Stimulated activated naive CD8-positive, alpha-beta T cell treated with anti-CD3 and anti-CD28 coated beads, Interleukin-15, amount 100 ng/mL, for 72 hours (primary cell): ENCODE measurements at places on chromosomes 3 and 15.

GRCh38 chr3:94875149-94875548 is 812.3 kb downstream of the NSUN3 start:
- no peak for DNase-seq

GRCh38 chr3:79233431-79234060 is 534.3 kb downstream of the ROBO1 start:
- DNase-seq = no peak

DNA sequence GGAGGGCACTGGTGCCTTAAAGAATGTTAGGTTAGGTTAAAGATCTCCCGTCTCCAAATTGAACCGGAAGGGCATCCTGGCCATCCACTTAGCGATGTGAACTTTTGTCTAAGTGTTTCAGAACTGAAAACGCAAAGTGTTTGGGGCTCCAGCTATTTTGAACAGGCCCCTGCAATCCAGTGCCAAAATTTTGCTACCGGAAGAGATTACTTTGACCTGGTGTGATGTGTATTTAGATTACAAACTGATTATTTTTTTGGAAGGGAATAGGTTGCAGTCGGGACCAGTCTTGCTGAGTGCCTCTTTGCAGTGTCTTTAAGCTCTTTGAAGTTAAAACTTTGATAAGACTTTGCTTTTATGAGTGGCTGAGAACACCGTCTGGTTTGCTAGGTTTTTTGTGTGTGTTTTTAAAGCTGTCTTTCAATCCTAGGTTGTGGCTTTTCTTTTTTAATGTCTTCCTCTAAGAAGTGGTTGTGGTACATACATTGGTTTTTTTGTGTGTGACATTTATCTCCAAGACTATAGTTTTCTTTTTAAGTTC is 179.6 kb downstream of the OR4M2 start:
- DNase-seq = no peak

DNA sequence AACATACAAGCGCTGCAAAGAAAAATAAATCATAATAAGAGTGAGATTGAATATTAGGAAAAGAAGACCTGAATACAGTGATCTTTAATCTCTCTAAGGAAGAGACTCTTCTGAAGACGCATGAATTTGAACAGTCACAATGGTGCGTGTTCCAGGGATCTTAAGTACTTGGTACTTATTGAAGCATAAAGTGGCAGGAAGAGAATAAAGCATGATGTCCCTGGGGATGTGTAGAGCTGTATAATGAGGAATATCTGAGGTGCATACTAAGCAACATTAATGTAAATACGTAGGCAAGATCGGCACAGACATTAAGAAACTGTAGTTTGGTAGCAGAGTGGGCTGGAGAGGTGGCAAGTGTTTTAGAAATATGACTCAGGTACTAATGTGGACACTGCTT is 246.2 kb upstream of the MCTP2 start:
- no peak for DNase-seq

GRCh38 chr3:99167071-99167470 is 265.6 kb upstream of the DCBLD2 start:
- no peak for DNase-seq

GRCh38 chr15:92906563-92907081 is 6.5 kb downstream of the CHD2 start:
- peak; percentile 58 for DNase-seq

GRCh38 chr3:134373271-134374104 is 759 bp downstream of the AMOTL2 start:
- DNase-seq = no peak

DNA sequence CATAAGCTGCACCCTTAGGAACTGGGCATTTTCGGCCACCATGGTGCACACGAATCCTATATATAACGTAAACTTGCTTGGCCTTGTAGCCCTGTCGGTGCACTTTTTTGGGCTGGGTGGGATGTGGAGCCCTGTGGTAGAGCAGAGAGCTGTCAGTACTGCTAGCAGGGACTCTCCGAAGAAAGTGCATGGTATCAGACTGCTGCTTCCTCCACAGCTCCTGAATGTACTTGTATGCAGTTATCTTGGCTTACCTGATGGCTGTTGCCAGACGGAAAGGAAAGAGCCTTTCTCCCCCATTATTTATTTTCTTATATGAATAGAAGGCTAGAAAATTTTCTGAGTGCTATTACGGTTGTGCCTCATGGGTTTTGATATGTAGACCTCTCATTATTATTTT is 8.4 kb downstream of the GALK2 start:
- DNase-seq = no peak

DNA sequence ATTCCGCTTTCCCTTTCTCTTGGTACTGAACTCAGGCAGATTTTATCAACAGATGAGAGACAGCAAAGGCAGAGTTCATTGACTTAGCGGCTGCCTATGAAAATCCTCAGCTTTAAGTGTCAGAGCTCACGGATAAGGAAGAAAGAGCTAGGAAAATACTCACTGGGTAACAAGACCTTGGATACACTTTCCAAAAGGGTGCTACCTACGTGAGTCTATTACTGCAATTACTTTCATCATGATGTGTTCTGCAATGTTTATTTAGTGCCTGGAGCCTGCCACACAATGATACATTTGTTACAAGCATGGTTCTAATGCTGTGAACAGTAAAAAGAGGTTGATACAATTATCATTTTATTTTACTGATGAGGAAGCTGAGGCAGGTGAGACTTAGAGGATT is 177.5 kb downstream of the GRM7 start:
- no peak for DNase-seq

DNA sequence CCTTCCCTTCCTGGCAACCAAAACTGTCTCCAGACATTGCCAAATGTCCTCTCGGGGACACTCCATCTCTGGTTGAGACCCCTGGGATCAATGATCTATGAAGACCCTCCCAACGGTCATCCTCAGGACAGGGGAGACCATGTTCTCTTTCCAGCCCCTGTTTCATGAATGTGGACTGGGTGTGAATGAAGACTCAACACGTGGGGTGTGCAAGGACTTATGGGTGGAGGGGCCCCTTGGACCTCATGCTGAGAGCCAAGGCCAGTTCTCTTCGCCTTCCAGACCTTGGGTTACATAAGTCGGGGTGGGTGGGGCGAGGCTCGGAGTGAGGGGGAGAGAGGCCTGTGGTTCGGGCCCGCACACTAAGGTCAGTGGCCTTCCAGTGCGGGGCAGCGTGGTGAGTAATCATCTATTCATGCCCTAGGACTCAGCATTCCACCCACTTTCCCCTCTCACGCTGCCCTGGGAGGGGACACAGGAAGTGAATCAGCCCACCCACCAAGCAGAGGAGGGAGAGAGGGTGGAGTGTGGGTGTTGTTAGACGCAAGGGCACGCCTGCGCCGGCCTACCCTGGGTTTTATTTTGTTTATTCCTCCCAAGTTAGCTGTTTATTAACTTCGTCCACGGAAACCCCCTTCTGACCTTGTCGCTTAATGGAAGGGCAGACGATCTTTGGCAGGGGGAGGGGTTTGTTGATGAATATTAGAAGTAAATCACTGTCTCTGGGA is 6.7 kb downstream of the PAQR5 start:
- no peak for DNase-seq

- no peak for DNase-seq
These were observed 56.8 kb downstream of the WNT7A start for GRCh38 chr3:13822871-13823585.

- DNase-seq = no peak
These were observed 37.5 kb upstream of the CHST2 start for GRCh38 chr3:143081844-143082778.

DNA sequence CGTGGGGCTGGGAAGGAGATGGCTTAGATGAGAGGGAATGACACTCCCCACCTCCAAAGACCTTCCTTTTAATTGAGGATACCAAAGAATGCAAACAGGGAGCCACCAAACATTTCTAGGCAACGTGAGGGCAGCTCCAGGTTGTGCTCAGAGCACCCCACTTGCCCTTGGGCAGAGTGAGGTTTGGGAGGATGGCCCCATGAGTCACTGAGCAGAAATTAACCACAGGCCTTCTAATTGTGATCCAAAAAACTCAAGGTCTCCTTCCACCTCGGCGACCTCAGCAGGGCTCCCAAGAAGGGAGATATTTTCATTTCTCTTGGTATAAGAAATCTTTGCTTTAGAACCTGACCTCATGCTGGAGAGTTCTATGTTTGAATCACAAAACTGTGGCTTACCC is 305.0 kb upstream of the TPM1 start:
- DNase-seq = no peak

DNA sequence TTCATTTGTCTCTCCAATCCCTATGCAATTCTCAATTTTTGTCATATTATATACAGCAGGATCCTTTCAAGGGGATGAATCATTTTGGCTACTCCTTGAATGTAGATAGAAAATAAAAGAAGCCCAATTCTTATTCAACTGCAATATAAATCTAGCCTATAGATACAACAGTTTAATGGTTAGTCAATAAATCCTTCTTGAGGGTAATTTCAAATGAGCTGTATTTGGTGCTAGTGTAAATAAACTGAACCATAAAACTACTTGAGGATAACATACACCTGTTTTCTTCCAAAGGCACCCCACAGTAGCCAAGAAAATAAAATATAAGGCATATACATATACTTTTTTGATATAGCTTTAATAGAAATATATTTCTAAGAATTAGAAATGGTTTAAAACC is 830.3 kb downstream of the ROBO1 start:
- no peak for DNase-seq

DNA sequence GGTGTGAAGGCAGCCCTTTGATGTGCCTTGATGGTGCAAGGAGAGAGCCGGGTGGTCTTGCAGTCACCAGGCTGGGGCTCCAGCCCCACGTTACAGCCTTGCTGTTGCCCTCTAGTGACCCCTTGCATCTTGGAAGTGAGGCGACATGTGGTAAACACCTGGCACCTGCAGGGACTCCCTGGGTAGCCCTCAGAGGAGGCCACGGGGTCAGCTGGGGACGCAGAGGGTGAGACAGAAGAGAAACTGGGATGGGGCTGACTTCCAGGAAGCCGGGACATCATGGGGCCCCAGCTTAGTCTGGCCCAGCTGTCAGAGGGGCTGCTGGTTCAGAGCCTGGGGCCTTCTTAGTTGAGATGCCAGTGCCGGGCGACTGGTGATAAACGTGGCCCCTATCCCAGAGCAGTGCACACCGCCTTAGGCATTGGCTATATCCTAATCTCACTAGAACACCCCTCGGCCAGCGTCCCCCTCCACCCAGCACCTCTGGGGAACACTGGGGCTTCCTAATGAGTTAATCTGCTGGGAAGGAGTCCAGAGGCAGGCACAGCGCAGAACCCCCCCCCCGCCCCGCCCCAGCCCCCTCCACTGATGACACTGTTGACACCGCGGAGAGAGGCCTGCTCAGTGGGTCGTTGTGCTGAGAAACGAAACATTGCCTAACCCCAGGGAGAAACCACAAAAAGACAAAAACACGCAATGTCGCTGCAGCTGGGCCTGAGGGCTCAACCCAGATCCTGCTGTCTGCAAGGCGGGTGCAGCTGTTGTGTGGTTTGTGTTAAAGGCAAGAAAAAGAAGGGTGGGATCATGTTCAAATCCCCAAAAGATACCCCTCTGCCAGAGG is 60.5 kb upstream of the KLF13 start:
- peak; percentile 64 for DNase-seq

DNA sequence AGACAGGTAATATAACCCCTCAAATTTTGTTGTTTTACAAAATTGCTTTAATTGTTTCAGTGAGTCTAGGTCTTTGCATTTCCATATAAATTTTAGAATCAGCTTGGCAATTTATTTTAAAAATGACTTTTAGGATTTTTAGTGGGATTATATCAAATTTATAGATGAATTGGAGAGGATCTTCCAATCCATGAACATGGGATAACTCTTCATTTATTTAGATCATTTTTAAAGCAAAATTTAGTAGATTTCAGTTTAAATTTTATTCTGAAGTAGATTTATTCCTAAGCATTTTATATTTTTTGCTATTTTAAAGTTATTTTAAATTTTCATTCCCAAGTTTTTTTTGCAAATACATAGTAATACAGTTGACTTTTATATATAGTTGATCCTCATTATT is 58.1 kb upstream of the THSD4 start:
- no peak for DNase-seq

- no peak for DNase-seq
These were observed 20.4 kb upstream of the LAMP3 start for GRCh38 chr3:183182732-183183610.

- DNase-seq = no peak
These were observed 337.5 kb upstream of the THBS1 start for GRCh38 chr15:39243396-39243795.

DNA sequence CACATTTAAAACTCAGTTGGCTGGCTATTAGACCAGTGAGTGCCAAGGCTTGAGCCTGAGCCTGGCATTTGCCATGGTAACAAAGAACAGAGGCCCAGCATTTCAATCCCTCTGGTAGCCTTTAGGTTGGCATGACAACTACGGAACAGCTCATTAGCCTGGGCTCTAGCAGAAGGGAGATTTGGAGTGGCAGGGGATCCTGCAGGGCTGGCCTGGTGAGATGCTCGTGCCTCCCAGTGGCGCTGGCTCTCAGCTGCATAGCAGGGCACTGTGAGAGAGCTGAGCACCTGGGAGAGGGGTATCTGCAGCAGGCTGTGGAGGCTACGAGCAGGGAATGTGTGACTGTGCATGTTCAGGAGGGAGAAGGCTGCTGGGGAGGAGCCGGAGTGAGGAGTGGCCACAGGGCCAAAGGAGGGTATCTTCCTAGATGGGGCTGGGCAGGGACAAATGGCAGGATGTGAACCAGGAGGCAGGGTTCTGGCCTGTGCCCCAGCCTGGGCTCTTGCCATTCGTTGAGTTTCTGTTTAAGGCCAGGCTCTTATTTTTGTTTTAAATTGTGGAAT is 5.6 kb upstream of the ABTB1 start:
- DNase-seq = no peak

- no peak for DNase-seq
These were observed 13.6 kb downstream of the ATP2C1 start for GRCh38 chr3:130907500-130907899.

- no peak for DNase-seq
These were observed 25.0 kb upstream of the PYDC2 start for GRCh38 chr3:191435981-191436380.

- DNase-seq = no peak
These were observed 119.7 kb downstream of the CD47 start for GRCh38 chr3:107970993-107971580.

DNA sequence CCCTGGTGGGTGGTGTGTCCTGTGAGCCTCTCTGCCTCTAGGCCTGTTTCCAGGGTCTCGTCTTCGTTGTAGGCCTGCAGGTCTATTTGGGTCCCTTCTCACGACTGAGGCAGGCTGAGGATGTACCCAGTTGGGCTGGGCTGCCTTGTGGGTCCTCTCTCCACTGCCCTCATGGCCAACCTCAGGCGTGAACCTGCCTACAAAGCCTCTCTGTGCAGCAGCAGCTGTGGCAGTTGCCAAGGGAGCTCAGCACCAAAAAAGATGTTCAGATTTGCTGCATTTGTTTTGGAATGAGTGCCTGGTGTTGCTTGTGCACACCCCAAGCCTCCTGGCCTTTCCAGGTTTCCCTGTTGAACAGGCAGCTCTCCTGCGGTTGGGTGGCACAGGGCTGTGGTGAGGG is 13.4 kb downstream of the KLF13 start:
- DNase-seq = no peak

- no peak for DNase-seq
These were observed 23.8 kb downstream of the C3orf20 start for GRCh38 chr3:14698601-14699244.

GRCh38 chr15:29379647-29380046 is 110.0 kb upstream of the NSMCE3 start:
- DNase-seq = no peak

- DNase-seq = no peak
These were observed 40.4 kb upstream of the CLSTN2 start for GRCh38 chr3:139894643-139894989.

GRCh38 chr15:81530271-81530691 is 156.3 kb upstream of the TMC3 start:
- no peak for DNase-seq

- DNase-seq = no peak
These were observed 3.2 kb downstream of the EIF1B start for GRCh38 chr3:40312661-40313226.

- DNase-seq = no peak
These were observed 237.1 kb downstream of the EBLN2 start for GRCh38 chr3:73298243-73299183.
